ENCODE measurements at places on chromosomes 3 and 15.

DNA sequence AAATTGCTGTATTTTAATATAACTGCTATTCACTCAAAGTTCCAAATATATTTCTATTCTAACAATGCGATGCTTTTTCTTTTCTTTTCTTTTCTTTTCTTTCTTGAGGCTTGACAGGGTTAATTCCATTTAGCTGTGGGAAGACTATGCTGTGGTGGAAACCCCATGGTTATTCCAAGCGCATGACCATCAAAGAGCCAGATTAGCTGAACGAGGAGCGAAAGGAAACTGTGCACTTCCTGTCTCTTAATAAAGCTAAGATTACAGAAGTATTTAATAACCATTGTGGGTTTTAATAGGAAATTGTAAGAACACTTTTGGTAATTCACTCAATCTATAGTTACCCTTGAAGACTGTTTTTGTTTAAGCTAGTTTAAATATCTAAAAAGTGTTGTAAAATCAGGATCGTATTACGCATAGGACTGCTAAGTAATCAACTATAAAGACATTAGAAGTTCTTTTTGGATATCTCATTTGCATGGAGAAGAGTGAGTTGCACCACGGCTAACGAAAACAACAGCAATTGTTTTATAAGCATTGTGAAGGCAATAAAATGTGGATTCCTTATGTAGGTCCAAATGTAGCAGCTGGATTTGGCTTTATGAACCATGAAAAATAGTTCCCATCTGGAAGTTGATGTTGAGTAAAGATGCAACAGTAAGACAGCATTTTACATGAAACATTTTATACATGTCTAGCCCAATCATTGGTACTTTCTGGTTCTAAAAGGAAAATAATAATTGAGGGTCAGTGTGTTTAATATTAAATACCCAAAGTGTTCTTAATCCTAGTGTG lies 105.4 kb downstream of the ZIC1 start:
- DNase-seq = no peak

DNA sequence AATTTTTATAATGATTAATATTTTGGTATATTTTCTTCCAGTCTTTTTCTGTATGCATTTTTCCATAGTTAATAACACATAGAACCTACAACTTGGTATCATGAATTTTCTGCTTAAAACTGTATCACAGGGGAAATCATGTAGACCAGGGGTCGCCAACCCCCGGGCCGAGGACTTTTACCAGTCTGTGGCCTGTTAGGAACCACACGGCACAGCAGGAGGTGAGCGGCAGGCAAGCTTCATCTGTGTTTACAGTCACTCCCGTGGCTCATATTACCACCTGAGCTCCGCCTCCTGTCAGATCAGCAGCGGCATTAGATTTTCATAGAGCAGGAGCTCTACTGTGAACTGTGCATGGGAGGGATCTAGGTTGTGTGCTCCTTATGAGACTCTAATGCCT lies 54.7 kb downstream of the RPL22L1 start:
- DNase-seq = no peak

DNA sequence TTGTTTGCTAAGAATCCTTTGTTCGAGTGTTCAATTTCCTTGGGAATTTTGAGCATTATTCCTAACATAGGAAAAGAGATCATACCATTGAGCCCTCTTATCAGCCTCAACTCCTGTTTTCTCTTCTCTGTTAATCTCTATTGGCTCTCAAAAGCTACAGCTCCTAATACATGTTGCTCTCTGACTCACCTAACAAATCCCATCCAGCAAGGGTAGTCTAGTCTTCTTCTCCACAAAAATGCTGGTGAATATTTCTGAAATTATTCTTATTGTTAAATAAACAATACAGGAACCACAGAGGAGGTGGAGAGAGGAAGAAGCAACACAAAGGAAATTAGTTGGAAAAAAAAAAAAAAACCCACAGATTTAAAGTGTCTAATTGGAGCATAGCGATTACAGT lies 325.8 kb upstream of the NAALADL2 start:
- no peak for DNase-seq

DNA sequence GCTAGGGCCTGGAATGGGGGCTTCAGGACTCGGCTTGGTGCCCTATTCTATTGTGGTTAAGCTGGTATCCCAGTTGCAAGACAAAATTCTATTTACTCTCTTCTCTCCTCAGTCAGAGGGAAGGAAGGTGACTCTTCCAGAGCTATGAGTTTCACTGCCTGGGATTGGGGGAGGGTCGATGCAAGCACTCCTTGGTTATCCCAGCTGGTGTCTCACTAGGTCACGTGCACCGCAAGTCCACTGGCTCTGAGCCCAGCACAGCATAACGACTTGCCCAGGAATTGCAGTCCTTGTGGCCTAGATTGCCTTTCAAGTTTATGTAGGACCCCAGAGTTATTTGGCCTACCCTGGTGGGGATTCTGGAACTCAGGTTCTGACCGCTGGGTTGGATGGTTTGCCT lies 958.8 kb downstream of the IGSF11 start:
- no peak for DNase-seq

- no peak for DNase-seq
Measured at GRCh38 chr3:128967748-128968355, 26.0 kb downstream of the CFAP92 start.

- no peak for DNase-seq
Measured at GRCh38 chr3:13600950-13601691, 52.2 kb downstream of the FBLN2 start.

DNA sequence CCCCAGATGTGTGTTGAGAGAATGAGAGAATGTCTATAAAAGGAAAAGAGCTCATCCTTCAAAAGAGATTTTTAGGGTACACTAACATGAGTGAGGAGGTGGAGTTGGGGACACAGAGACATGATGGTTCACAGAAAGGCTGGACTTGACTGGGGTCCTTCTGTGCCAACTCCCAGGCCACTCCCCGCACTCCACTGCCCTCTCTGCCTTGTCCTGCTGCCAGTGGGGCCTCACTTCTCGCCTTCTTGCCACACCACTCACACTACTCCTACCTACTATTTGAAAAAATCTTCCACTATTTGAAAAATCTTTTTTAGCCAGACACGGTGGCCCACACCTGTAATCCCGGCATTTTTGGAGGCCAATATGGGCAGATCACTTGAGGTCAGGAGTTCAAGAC lies 298.1 kb downstream of the EPHB1 start:
- DNase-seq = no peak

- no peak for DNase-seq
Measured at GRCh38 chr15:40925495-40925862, 3.7 kb upstream of the DLL4 start.

DNA sequence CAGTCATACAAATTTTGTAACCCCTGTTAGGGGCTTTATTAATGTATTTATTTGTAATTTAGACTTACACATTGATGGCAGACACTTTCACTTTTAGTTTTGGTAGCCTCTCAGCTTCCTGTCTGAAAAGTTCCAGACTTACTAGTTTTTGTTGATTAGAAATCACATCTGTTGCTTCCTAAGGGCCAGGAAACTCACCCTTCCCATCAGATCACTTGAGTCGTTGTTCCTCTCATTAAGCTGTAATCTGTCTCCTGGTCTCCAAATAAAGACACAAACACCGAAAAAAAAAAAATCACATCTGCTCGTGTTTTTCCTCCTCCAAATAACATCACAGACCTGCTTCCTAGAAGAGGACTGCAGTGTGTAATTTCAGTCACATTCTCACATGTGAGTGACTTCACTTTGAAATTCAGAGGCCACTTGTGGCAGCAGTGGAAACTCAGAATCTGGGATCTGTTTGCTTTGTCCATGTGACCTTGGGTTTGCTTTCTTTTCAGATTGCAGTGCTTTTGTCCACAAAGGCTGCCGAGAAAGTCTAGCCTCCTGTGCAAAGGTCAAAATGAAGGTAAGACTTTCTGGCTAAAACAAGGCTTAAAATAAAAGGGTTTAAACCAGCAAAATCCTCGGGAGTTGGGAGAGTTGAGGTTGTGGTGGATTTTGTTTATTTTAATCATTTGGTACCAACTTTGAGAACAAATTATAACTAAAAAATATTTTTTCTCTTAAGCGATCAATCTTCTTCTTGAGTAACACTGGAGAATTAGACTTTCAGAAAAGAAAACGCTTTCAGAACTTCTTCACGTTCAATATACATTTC lies 87.0 kb downstream of the KLHL25 start:
- DNase-seq = no peak

GRCh38 chr3:72970942-72971341 lies 25.7 kb upstream of the PPP4R2 start:
- no peak for DNase-seq

GRCh38 chr15:35925275-35926006 lies 379.5 kb upstream of the DPH6 start:
- no peak for DNase-seq

DNA sequence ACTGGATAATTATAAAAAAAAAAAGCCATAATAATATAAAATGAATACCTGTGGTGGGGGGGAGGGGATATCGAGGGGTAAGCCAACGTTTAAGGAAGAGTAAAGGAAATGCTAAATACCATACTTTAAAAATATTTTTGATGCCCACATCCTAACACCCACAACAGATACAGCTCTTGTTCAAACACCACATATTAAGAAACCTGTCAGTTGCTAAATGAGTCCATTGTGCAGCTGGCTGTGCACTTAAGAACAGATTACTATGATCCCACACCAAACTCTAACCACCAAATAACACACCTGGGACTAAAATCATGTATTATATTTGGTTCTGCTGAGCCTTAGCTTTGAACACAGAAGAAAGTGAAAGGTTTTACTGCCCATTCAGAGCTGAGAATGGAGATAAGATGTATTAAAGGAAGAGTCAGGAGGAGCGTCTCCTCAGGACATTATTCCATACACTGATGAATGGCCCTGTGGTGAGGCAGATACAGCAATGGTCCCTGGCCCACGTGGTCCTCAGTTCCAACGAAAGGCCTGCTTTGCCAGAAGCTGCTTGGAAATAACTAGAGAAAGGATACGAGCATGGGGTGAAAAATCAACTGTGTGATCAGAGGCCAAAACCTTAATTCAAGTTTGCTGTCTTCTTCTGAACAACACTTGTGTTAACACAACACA lies 515.4 kb downstream of the FOXP1 start:
- no peak for DNase-seq

- no peak for DNase-seq
Measured at GRCh38 chr3:14660942-14661341, 9.4 kb downstream of the CCDC174 start.

GRCh38 chr15:94061041-94061440 lies 170.3 kb upstream of the MCTP2 start:
- no peak for DNase-seq

DNA sequence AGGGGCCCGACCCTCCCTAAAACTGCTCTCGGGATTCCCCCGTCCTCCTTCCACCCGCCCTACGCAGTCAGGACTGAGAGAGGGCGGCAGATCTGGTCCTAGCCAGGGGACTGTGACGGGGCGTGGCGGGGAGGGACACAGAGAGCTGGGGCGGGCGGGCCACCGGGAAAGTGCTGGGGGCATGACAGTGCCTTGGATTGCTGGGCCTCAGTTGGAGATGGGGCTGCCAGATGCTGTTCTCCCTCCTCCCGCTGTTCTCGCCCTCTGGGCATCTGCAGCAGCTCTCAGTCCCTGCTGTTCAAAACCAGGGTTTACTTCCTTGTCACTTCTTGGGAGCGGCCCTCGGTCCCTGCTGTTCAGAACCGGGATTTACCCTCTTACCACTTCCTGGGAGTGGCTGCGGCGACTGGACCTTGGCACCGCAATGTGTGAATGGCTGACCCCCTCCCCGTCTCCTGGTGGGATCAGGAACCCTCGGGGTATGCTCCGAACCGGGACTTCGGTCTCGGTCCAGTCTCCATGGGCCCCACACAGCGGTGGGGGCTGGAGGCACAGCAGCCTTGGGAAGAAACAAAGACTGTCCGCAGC lies 1.8 kb upstream of the RPP25 start:
- no peak for DNase-seq

GRCh38 chr15:40040770-40041169 lies 1.8 kb upstream of the SRP14 start:
- DNase-seq = no peak

- DNase-seq = no peak
Measured at GRCh38 chr3:110327870-110328269, 743.7 kb upstream of the NECTIN3 start.

Data from stimulated activated CD4-positive, alpha-beta T cell treated with anti-CD3 and anti-CD28 coated beads, Interleukin-1b, Interleukin-23, amount 100 ng/mL, for 1 hour (primary cell).